HFF-Myc (cell line): ENCODE measurements at places on chromosomes 1 and 21.

- no peak for DNase-seq
These were observed 71.3 kb downstream of the WDR4 start for GRCh38 chr21:42807938-42808613.

DNA sequence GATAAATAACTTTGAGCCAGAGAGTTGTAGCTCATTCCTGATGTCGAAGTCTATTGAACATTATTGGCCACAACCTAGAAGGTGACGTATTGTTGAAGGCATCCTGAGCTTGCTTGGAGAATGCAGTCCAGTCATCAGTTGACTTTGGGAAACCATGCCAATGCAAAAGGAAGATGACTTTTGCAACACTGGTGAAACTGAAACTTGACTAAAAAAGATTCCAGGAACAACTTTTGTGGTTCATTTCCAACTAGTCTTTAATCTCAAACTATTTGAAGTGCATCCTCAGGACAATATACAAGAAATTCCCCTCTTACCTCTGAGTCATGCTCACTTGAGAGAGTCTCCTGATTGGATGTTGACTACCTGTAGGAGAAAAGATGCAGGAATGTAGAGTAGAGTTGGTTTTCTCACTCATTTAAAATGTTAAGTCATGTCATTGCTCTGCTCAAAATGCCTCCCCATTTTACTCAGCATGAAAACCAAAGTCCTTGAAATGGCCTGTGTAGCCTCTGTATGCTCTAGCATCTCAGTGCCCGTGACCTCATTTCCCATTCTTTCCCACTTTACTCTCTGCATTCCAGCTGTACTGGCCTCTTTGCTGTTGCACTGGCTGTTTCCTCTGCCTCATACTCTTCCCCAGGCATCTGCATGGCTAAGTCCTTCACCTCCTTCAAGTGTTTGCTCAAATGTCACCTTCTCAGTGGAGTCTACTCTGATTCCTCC is 24.4 kb upstream of the LEPR start:
- DNase-seq: no peak

DNA sequence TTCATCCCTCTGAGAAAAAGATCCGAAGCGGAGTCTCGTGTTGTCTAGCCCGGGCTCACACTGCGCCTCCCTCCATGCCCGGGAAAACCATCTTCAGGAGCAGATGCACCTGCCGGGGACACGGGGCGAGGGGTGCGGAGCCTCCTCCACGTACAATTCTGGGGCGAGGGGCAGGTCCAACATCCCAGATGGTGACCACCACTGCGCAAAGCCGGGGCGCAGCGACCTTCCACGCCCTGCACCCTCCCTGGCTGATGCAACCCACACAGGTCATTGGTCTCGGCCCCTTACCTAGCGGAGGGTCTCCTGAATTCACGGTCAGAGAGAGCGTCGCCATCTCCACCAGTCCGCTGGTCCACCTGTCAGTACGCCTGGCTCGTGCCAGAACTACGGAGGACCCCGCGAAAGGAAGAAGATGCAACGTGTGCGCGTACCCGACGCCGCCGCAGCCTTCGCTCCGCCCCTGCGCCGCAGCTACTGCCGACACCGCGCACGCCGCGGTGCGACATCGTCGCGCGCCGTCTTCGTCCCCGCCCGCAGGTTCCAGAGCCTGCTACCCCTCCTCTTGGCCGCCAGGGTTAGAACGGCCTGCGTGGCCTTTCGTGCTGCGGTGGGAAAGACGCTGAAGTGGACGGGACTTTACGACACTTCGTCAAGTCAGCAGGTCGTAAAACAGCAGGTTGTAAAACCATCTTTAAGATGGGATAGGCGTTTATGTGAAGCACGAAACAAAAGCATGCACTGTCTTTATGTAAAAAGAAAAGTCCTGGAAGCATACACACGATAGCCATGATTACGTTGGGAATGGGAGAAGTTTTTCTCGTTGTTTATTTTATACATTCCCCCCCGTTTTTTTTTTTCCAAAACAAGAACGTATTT is at the start of gene EPRS1:
Gene EPRS1, minus strand, starts transcription at position 454 of the 879 bp plus-strand sequence. Its CDS starts 117 bp downstream, at position 337.
- peak; percentile 97 for DNase-seq

GRCh38 chr1:209749205-209749604 is 6.6 kb upstream of the TRAF3IP3 start:
- DNase-seq: no peak

DNA sequence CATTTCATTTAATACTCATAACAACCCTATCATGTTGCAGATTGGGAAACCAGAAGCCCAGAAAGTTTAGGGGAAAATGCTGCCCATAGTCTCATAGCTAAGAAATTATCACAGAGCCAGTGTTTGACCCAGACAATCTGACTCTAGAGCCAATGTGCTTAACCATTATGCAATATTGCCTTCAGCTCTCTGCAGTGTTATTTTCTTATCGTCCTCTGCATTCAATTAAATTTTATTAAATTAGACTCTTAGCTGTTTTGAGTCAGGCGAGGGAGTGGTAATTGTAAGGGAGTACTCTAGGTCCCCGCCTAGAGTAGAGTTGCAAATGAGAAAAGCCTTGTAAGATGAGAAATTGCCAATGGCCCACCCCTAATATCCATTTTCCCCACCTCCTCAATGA is 191.1 kb downstream of the TTLL7 start:
- DNase-seq: no peak

DNA sequence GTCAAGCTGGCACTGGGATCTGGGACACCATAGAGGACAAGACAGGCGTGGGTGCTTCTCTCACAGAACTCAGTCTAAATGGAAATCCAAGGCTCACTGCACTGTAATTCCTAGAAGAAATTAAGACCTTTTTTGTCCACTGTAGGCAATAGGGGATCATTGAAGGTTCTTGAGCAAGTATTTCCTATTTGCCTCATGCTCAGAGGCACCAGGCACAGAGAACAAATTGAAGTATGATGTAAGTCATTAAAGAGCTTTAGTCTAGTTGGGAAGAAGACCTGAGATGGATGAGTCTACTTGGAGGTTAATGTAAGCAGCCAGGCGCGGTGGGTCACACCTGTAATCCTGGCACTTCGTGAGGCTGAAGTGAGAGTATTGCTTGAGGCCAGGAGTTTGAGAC is 34.6 kb downstream of the EIF2D start:
- DNase-seq: no peak

DNA sequence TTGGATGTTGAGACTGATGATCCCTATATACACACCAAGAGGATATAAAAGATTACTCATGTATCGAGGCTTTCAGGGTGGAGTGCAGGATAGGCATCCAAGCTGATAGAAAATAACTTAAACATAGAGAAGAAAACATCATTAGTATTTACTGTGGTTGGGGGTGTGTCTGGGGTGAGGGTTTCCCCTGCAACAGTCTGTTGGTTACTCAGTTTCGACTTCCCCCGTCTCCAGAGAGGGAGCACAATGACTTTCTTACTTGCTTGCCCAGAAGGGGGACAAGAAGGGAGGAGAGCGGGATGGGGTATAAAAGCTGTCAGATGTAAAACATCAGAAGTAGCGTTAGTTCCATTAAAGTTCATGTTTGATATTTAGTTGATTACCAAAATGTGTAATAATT is 717.4 kb upstream of the ZP4 start:
- DNase-seq: no peak

DNA sequence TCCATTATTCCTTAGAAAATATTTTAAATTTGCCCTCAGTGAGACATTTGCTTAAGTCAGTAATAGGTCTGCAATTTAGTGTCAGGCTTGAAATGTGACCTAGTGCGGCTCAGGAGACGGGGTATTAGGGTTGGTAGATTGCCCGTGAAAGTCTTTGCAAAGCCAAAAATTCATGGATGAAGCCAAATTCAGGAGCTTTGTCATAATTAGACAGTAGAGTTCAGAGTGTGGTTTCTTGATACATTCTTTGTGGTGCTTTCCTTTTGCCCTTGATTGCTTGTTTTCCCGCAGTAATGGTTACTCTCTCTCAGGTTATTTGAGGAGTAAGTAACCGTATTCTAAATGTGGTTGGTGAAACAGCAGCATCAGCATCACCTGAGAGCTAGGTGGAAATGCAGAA is 120.7 kb downstream of the RPS6KC1 start:
- DNase-seq: no peak
